AG04450 (cell line): ENCODE measurements at places on chromosomes 6 and 20.

DNA sequence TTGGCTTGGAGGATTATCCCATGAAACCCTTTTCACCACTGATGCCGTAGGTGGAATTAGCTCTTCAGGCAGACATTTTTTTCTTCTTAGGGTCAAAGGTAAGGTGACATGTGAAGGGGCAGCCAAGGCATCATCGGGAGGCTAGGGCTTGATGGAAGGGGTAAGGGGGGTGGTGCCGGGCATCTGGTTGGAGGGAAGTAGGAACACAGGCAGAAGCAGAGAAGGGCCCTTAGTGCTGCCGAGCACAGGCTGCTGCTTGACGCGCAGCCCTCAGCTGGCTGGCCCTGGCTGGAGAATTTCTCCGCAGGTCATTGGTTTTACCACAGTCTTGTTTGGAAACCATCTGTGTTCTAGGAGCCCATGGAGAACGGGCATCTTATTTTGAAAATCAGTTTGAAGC, 54.7 kb downstream of the TRAF3IP2 start:
- DNase-seq, result no peak

GRCh38 chr20:61254881-61255626, 3.0 kb downstream of the CDH4 start:
- no peak for DNase-seq

GRCh38 chr20:25206548-25206947, 11.0 kb downstream of the ENTPD6 start:
- DNase-seq, result no peak

DNA sequence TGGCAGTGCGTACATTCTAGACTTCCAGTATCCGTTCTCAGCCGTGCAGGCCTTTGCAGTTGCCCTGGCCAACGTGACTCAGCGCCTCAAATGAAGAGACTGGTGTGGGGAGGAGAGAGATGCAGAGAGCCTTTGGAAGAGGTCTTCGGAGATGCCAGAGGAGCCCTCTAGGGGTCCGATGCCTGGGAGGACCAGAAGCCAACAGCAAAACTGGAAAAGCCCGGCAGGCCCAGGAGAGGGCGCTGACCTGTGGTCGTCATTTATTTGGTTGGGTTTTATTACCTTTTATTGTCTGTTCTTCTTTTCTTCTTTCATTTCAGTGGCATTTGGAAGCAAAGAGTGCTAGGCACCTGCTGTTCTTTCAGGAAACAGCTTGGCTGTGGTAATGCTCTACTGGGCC, 53.3 kb upstream of the TMEM181 start:
- DNase-seq, result no peak

- DNase-seq, result no peak
Measured at GRCh38 chr20:53215166-53215565, 243.0 kb downstream of the TSHZ2 start.

- no peak for DNase-seq
Measured at GRCh38 chr6:139290787-139291311, 949 bp downstream of the TXLNB start.

GRCh38 chr6:22596011-22596410, 26.6 kb downstream of the HDGFL1 start:
- DNase-seq, result no peak

DNA sequence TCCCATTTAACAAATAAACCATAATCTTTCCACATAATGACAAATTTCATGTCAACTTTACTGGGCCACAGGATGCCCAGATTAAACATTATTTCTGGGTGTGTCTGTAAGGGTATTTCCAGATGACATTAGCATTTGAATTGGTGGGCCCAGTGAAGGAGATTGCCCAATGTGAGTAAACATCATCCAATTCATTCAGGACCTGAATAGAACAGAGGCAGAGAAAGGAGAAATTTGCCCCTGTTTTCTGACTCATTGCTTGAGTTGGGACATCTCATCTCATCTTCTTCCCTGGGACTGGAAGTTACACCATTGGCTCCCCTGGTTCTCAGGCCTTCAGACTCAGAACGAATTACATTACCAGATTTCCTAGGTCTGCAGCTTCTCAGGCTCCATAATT, 142.9 kb downstream of the TPBG start:
- no peak for DNase-seq

- DNase-seq, result no peak
Measured at GRCh38 chr6:117544716-117545115, 57.6 kb downstream of the GOPC start.

- DNase-seq, result no peak
Measured at GRCh38 chr6:36546308-36546919, 865 bp downstream of the STK38 start.

GRCh38 chr6:157998707-157999167, 17.1 kb downstream of the SYNJ2 start:
- no peak for DNase-seq

GRCh38 chr20:58053391-58054055, 174.9 kb downstream of the ANKRD60 start:
- DNase-seq, result no peak

DNA sequence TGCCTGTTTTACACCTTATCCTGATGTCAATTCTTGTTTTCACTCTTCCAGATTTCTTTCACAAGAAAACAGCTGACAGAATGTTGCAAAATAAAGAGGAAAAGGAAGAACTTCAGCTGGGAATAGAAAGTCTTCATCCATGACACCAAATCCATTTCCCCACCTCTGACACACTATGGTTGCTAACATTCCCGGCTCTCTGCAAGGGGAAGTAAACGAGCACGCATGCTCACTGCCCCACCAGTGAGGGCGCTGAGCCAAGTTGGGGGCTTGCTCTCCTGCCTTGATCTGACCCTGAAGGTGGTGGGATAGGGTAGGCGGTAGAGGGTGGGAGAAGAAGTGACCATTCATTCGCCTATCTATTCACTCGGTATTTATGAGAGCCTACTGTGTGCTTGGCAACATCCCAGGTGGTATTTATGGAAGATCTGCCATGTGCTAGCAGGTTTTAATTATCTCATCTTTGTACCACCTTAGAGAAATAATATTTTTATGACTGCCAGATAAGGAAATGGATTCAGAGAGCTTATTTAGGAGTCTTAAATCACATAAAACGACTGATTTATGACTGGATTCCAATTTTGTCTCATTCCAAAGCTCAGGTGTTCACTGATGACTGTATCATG, 206.2 kb downstream of the FOXC1 start:
- DNase-seq, result no peak

DNA sequence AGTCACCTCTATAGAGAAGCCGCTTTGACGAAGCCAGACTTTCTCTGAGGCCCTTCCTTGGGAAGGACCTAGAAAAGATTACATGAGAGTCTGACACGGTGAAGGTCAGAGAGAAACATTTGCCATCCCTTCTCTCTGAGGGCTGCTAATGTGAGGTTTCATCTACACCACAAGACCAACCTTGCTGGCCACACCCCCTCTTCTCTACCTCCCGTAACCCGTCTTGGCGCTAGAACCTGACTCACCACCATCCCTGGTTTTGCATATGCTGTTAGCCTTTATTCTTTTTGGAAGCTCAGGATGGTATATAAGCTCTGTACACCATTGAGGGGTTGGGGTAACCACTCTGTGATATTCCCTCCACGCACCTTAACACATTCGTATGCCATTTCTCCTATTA, 63.6 kb downstream of the FOXF2 start:
- DNase-seq, result no peak

- DNase-seq, result no peak
Measured at GRCh38 chr6:52595796-52596130, 18.9 kb upstream of the TRAM2 start.

DNA sequence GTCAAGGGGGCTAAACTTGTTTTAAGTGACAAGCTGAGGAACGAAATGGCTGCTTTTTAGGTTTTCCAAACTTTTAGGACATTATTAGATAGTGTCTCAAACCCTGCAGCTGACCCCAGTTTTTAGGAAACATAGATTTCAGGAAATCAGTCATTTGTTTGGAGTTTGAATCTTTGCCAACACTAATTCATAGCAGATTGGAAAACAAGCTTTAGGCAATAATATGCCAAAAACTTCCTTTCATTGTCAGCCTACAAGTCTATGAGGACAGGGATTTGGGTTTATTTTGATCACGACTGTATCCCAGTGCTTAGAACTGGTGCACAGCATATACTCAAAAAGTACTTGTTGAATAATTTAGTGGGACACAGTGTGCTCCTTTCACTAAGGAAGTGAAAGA, 123.2 kb downstream of the TINAG start:
- peak; percentile 1 for DNase-seq

DNA sequence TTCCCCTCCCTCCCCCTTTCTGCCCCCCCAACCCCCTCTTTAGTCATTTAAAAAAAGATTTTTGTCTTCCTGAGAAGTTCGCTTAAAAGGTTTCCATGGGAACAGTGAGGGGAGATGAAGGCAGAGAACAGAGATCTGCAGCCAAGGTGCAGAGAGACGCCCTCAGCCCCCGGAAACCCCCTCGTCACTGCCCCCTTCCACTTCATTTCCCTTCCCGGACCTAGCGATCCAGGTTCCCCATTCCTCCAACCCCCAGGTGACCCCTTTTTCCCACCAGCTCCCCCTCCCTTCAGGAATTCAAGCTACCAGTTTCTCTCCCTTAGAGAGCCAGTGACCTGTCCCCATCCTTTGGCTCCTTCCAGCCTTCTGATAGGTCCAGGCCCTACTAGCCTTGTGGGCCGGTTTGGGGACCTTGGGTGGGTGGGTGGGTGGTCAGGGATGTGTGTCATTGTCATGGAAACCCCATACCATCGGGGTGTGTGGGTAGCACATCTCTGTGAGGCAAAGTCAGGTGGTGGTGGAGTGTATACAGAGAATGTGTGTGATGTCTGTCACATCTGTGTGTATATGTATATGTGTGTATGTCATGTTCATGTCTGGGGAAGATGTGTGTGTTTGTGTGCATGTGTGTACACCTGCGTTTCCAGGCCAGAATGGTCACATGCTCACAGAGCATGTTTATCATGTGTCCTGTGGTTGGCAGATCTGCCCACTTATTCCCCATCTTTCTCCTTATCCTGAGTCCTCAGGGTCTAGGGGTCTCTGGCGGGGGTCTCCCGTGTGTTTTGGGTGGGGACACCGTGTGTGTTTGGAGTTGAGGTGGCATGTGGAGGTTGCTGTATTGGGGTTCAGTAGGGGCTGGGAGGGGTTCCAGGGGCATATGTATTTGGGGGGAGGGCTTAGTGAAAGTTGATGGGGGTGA, 7.0 kb downstream of the SYNGAP1 start:
- no peak for DNase-seq

DNA sequence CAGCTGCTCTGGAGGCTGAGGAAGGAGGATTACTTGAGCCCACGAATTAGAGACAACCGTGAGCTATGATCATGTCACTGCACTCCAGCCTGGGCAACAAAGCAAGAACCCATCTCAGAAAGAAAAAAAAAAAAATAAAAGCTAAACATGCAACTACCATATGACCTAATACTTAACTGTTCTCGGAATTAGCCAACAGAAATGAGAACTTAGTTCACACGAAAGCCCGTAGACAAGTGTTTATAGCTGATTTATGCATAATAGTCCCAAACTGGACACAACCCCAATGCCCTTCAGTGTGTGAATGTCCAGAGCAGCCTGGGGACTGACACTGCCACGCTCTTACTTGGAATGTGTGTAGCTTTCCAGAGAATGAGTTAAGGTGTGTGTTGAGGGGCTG, 211.5 kb upstream of the PROKR2 start:
- DNase-seq, result no peak

DNA sequence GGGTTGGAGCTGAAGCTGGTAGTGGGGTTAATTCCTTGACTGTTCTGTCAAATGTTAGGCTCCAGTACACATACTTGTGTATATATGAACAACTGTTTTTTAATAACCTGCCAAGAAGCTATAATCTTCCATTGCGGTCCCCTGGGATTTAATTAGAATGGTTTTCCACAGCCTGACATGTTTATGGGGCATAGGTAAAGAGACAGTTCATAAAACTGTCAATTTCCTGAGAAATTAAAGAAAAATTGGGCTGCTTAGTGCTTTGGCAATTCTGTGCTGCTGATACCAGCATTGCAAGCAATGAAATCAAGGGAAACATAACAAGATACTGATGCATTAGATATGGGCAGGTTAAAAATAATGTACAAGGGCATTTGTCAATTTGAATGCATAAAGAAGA, 314.1 kb upstream of the SLC35B3 start:
- DNase-seq, result no peak

DNA sequence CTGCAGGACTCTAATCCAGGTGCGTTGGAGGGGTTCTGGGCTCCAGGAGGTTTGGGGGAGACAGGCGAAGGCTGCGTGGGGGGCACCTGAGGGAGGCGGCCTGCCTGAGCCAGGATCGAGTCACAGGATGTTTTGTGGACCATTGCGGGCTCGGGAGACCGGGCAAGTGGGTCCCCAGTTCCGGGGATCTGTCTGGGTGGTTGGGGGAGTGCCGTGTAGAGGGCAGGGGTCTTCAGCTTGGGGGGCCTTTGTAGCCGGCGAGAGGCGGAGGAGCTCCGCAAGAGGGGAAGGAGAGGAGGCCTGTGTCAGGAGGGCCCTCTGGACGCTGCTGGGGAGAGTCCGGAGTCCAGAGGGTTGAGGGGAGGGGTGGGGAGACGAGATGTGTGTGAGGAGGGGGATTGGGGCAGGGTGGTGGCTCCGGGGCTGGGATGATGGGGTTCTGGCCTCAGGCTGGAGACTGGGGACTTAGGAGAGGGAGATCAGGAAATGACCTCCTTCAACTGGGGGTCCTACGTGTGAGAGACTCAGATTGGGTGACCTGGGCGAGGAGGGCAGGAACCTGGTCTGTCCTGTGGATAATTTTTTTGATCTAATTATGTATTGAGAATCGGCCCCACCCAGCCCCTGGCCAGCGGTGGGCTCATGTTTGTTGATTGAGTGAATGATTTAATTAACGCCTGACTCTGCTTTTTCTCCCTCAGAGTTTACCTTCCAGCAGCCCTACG, 505 bp downstream of the SNAI1 start:
- DNase-seq, result no peak

GRCh38 chr20:8663424-8663823, 405.5 kb upstream of the PLCB4 start:
- DNase-seq, result no peak

- no peak for DNase-seq
Measured at GRCh38 chr6:111746983-111747382, 126.3 kb downstream of the FYN start.

GRCh38 chr20:50001784-50002311, 19.1 kb downstream of the SNAI1 start:
- DNase-seq, result no peak

DNA sequence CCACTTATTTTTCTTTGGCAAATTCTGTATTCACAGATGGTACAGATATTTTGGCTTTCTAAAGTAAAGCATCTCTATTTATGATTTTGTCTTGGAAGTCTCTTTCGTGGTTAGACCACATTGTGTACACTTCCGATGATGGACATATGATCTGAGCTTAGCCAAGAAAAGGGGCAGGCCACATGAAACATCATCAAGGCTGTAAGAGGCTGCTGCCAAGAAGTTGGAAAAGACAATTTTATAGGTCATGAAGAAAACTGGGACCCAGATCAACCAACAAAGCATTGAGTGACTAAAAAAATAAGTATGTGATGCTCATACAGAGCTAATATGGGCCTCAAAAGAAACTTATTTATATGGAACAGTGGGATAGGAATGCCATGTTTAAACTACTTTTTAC, 266.4 kb downstream of the HAO1 start:
- DNase-seq, result no peak
